Adrenal gland (tissue), 19 donors: ENCODE measurements at places on chromosomes 13 and 19. TPM values are rescaled to one million over a fixed set of nuclear protein-coding genes. Genes with fewer than 3 reads are reported as not detected.

DNA sequence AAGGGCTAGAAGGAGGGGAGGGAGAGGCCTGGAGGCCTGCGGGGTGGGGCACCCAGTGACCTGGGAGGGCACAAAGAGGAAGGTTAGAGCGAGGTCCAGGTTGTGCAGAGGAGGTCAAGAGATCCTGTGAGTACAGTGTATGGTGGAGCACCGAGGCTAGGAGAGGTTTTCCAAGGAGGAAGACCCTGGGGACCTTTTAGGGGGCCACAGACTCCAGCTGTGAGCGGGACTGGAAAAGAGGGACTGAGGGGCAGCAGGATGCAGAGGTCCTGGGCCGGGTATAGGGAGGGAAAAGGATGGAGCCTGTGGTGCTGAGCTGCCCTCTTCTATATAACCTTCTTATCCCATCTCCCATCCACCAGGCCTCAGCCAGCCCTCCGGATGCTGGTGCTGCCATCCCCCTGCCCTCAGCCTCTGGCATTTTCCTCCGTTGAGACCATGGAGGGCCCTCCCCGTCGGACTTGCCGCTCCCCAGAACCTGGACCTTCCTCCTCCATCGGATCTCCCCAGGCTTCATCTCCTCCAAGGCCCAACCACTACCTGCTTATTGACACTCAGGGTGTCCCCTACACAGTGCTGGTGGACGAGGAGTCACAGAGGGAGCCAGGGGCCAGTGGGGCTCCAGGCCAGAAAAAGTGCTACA is 863 bp downstream of the ZNF581 start:
- H3K27ac ChIP-seq: peak overlapping the region; percentile 94
- peaks cover 41% of the 10 kb centered on the region for H3K4me1 ChIP-seq
- peaks cover 14% of the 10 kb centered on the region for H3K36me3 ChIP-seq
- H3K4me3 ChIP-seq: no peak overlapping the region
- no peak for DNase-seq
- H3K27me3 ChIP-seq: no peaks in the 10 kb centered on the region

DNA sequence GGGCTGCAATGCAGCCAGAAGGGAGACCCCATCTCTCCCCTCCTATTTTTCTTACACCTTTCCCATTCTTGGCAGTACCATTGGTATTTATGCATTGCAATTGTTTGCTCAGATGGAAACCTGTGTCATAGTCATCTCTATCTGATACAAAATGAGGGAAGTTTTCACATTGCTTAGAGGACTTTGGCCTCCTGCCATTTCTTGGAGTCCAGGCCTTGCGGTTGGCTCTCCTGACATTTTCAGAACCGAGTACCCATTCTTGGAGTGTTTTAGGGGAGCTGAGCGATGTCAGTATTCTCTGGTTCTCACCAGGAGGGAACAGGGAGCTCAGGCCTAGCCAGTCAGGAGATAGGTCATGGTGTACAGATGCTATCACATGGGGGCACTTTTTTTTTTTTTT is 1.5 kb downstream of the SIN3B start:
- no peak overlapping the region for H3K27ac ChIP-seq
- no peaks in the 10 kb centered on the region for H3K27me3 ChIP-seq

GRCh38 chr19:4023600-4024398 is 16.3 kb downstream of the PIAS4 start:
- no peak overlapping the region for H3K27ac ChIP-seq
- H3K4me3 ChIP-seq: no peak overlapping the region
- DNase-seq: no peak
- no peaks in the 10 kb centered on the region for H3K27me3 ChIP-seq
- peaks cover 15% of the 10 kb centered on the region for H3K4me1 ChIP-seq

ZNF254 gene
- total RNA-seq: 20.2 TPM

ADGRE3 gene
- total RNA-seq: 0.06 TPM

DNA sequence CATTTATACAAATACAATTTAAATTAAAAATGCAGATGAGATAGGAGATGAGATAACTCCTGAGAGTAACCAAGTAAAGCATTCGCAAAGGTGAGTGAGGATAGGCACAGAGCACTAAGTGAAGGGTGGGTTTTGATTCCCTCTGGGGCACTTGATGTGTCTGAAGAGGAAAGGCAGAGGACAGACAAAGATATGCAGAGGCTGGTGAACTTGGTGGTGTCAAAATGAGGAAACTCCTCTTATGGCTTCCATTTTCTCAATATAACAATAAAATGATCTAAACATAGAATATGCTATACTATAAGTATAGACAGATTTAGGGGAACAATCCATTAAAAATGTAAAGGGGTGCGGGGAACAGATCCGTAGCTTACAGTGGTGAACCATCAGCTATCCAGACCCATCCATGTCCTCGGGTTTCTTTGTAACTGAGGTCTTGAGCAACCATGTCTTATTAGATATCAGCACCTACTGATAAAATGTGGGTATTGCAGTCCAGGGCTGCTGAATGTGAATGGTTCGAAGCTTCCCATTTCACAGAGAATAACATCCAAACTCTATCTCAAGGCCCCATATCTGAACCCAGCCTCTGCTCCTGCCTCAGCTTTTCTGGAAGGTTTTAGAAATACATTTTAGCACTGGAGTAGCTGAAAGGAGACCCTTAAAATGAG is 73.9 kb upstream of the SLC10A2 start:
- H3K36me3 ChIP-seq: no peaks in the 10 kb centered on the region
- H3K27ac ChIP-seq: no peak overlapping the region
- peak; percentile 14 for DNase-seq
- H3K4me1 ChIP-seq: no peaks in the 10 kb centered on the region
- H3K4me3 ChIP-seq: no peak overlapping the region
- peaks cover 2% of the 10 kb centered on the region for H3K27me3 ChIP-seq

DNA sequence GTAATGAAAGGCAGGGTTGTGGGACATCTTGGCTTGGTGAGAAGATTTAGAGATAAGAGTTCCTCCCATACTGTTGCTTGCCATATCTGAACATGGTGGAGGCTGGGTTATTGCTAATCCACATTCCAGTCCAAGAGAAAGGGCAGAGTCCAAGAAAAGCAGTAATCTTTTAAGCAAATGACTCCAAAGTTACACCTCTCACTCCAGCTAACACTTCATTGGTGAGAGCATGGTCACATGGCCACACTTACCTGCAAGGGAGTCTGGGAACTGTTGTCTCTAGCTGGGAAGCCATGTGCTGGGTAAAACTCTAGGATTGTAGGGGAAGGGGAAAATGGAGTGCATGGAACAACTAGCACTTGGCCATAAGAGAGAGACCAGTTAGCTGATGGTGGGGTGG is 5.6 kb downstream of the C19orf81 start:
- H3K4me1 ChIP-seq: no peaks in the 10 kb centered on the region
- no peaks in the 10 kb centered on the region for H3K27me3 ChIP-seq
- H3K4me3 ChIP-seq: no peak overlapping the region
- no peaks in the 10 kb centered on the region for H3K36me3 ChIP-seq
- DNase-seq: no peak

WASF3 gene
- total RNA-seq: 34.9 TPM

DNA sequence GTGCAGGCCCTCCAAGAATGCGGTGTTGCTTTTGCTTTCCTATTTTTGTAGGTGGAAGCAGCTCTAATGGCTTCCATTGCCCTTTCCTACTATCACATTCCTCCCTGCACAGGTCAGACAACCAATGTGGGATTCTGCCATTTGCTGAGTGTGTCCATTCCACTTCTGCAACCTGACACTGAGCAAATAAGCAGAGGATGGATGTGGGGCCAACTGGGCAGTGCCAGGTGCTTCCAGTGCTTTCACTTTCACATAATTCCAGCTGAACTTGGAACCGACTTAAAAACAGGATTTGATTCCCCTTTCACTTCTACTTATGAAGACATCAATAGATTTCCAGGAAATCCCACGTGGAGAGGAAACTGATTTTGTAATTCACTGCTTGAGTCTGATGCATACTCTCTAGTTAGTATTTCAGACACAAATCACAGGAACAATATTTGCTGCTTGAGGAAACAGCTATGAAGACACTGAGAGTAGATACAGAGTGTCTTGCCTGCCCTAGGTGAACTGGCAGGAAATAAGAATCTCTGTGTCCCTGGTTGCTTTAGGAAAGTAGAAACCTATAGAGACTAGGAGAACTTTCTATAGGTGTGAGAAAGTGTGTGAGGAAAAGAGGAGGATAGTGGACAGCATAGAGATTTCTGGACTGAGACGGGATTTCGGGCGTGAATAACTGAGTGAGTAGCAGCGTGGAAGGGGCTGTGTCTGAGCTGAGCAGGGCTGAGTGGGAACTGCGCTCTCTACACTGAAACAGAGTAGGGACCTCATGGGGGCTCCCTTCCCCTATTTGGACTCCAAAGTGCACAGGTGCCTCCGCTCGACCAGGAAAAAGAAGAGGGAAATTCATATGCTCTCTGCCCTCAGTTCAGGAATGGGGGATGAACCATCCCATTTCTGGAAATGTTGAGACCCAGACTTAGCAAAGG is 22.5 kb downstream of the LGALS16 start:
- H3K36me3 ChIP-seq: no peaks in the 10 kb centered on the region
- H3K27ac ChIP-seq: no peak overlapping the region

- no peak overlapping the region for H3K4me3 ChIP-seq
- H3K4me1 ChIP-seq: peaks cover 19% of the 10 kb centered on the region
- H3K27ac ChIP-seq: no peak overlapping the region
Observed at GRCh38 chr19:32343550-32344262, 1.7 kb upstream of the ZNF507 start.

GRCh38 chr13:73593199-73593765 is 534.5 kb downstream of the KLF5 start:
- no peaks in the 10 kb centered on the region for H3K4me1 ChIP-seq
- no peak overlapping the region for H3K4me3 ChIP-seq
- H3K27me3 ChIP-seq: no peaks in the 10 kb centered on the region
- no peaks in the 10 kb centered on the region for H3K36me3 ChIP-seq

DNA sequence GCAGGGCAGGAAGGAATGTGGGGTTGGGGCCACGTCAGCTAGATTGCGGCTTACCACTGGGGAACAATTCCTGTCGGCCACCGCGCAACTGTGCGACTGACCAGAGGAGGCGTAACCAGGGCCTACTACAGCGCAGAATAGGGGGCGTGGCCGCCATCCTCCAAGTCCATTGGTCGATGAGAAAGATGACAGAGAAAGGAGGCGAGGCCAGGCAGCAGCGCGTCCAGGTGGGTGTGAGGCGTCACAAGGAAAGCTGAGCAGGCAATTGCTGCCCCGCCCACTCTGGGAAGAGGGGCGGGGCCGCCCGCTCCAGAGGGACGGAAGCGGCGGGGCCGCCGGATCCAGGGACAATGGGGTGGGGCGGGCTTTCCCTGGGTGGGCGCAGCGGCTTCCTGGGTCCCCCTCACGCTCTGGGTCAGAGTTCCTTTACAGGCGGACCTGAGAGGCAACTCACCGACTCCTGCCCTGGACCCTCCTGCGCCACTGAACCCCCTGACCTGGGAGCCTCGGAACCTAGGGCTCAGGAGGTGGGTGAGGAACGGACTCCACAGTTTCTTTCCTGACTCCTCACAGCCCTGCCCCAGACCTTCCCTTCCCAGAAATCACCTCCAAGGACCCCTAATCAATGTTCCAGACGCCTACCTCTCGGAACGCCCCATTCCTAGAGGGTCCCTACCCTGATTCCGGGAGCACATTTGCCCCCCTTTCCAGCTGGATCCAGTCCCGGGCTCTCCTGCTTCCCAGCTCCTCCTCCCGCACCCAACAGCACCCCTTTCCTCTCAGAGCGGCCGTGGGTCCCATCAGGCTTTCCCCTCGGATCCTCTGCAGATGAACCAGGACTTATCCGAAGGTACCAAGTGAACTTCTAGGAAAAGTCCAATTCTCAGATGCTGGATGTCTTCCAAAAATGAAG is 101.5 kb upstream of the ZNF492 start:
- no peak overlapping the region for H3K4me3 ChIP-seq
- H3K4me1 ChIP-seq: no peaks in the 10 kb centered on the region
- peak; percentile 27 for DNase-seq
- no peak overlapping the region for H3K27ac ChIP-seq
- no peaks in the 10 kb centered on the region for H3K36me3 ChIP-seq
- no peaks in the 10 kb centered on the region for H3K27me3 ChIP-seq

OR7A5 gene
- under 0.01 TPM for total RNA-seq

- H3K36me3 ChIP-seq: no peaks in the 10 kb centered on the region
- H3K4me1 ChIP-seq: no peaks in the 10 kb centered on the region
- DNase-seq: no peak
- H3K27ac ChIP-seq: no peak overlapping the region
- no peaks in the 10 kb centered on the region for H3K27me3 ChIP-seq
Observed at GRCh38 chr13:59203855-59204254, 959.9 kb downstream of the DIAPH3 start.

ADGRL1 gene
- 13.0 TPM for total RNA-seq

- no peaks in the 10 kb centered on the region for H3K36me3 ChIP-seq
- DNase-seq: no peak
- H3K4me1 ChIP-seq: peaks cover 4% of the 10 kb centered on the region
- H3K27me3 ChIP-seq: no peaks in the 10 kb centered on the region
- peak within 1 kb of the TSS; percentile 34 for H3K27ac ChIP-seq
Observed at GRCh38 chr19:49896863-49897621, at the start of gene IL4I1. TSS of gene IL4I1 (minus strand) at chr19:49896887. CDS start at chr19:49896160, 727 bp downstream.

GRCh38 chr19:46271481-46272197 is 25.2 kb upstream of the HIF3A start:
- no peaks in the 10 kb centered on the region for H3K36me3 ChIP-seq
- H3K27ac ChIP-seq: peak overlapping the region; percentile 52
- no peak for DNase-seq
- peaks cover 12% of the 10 kb centered on the region for H3K27me3 ChIP-seq
- H3K4me3 ChIP-seq: no peak overlapping the region

MEIOSIN gene
- total RNA-seq: not detected

- peaks cover 66% of the 10 kb centered on the region for H3K4me1 ChIP-seq
- no peak overlapping the region for H3K4me3 ChIP-seq
- no peaks in the 10 kb centered on the region for H3K36me3 ChIP-seq
- H3K27ac ChIP-seq: peak overlapping the region; percentile 84
- DNase-seq: peak; percentile 74
Observed at GRCh38 chr19:18157465-18158063, 4.6 kb downstream of the PIK3R2 start.

CLC gene
- total RNA-seq: not detected

GRCh38 chr13:95388420-95389079 is 87.3 kb upstream of the ABCC4 start:
- no peak overlapping the region for H3K27ac ChIP-seq
- DNase-seq: no peak
- H3K27me3 ChIP-seq: no peaks in the 10 kb centered on the region
- no peak overlapping the region for H3K4me3 ChIP-seq
- H3K4me1 ChIP-seq: no peaks in the 10 kb centered on the region

- no peak overlapping the region for H3K4me3 ChIP-seq
- no peak overlapping the region for H3K27ac ChIP-seq
Observed at GRCh38 chr13:74171641-74172040, 37.4 kb upstream of the KLF12 start.
